ENCODE measurements at places on chromosomes 2 and 18.

DNA sequence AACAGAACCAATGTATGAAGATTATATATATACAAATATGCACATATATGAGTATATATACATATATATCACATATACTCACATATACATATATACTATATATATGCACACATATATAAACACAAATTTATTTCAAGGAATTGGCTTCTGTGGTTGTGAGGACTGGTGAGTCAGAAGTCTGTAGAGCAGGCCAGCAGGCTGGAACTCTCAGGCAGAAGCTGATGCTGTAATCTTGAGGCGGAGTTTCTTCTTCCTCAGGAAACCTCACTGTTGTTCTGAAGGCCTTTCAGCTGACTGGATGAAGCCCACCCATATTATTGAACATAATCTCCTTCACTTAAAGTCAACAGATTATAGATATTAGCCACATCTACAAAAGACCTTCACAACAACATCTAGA lies 143.9 kb upstream of the CREB1 start:
- no peak for DNase-seq

- no peak for DNase-seq
Measured at GRCh38 chr2:9346885-9347284, 76.4 kb downstream of the ITGB1BP1 start.

DNA sequence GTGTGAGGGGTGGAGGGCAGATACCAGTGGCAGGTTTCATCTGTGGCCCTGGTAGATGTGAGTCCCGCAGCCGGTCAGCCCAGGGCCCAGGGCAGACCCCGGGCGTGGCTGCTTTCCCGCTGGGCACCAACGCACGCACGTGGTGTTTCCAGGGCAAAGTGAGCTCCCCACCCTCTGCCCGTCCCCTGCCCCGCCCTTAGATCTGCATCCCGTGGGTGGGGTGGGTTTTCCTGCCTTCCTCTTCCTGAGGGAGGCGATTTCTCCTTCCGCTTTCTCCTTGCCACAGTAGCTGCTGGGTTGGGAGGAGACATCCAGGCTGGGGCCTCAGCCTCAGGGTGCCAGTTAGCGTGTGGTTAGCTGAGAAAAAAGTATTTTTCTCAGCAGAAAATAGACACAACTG lies 49.6 kb downstream of the ODC1 start:
- no peak for DNase-seq

GRCh38 chr2:207035875-207036274 lies 96.6 kb downstream of the CPO start:
- no peak for DNase-seq

DNA sequence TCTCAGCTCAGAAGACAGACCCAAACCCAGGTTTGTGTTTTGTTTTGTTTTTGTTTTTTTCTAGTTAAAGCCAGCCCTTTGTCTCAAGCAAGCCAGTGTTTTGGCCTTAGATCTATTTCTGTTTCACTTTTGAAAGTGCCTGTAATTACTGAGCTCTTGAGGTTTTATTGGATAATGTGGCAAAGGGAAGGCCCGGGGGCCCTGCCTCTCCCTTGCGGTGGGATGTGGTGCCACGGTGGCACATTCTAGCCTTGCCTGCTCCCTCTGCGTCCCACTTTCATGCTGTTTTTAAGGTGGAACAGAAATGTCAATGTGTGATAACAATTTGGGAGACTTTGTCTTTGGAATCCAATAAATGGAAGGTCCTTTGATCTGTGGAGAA lies 2.5 kb downstream of the HPCAL1 start:
- DNase-seq: no peak

- no peak for DNase-seq
Measured at GRCh38 chr2:157874997-157875640, 1.0 kb downstream of the ACVR1 start.

GRCh38 chr18:61569176-61569892 lies 236.1 kb downstream of the CDH20 start:
- no peak for DNase-seq

GRCh38 chr18:58860747-58861231 lies 3.9 kb upstream of the ZNF532 start:
- DNase-seq: no peak

DNA sequence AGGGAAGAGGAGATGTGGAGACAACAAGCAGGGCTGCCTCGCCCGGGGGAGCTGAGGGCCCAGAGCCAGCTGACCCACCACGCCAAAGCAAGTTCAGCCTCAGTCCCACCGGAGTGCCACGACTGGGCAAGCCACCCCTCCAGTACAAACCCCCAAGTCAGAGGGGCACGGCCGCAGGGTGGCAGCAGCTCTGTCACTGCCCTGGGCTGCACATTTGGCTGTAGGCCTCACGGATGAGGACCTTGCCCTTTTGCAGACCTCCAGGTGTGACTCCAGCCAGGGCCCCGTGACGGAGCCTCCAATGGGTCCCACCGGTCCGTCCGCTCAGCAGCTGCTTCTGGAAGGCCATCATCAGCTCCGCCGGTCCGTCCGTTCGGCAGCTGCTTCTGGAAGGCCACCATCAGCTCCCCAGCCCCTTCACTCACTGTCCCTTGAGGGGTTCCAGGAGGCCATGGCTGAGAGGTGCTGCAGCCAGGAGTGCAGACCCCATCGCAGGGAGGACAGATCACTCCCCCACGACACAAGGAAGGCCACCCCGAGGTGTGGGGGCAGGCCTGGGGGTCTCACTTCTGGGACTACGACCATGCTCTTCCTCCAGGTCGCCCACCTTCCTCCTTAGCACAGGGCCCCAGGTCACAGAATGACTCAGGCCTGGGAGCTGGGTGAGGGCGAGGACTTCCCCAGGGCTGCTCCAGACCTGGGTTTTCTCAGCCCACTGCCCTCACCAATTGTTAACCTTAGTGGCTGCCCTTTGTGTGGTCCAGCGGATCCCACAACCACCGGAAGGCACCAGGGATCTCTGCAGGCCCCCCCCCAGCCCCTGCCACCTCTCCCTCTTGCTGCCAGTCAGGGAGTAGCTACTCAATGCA lies 24.6 kb upstream of the STK25 start:
- DNase-seq: no peak

DNA sequence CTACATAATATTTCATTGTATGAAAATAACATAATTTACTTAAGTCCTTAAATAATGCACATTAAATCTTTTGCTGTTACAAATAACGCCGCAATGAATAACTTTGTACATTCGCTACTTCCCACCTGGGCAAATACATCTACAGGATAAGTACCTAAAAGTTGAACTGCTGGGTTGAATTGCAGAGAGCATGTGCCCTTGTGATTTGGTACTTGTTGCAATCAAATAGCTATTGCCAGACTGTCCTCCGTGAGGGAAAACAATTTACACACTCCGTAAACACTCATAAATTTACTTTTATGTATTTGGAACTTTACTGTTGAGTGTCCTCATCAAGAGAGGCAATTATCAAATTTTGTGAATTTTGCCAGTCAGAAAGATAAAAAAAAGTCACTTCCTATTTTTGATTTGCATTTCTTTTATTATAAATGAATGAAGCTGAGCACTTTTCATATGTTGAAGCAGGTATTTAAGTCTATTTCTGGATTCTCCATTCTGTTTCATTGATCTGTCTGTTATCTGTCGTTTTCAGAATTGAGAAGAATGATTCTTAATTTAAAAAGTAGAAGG lies 140.8 kb upstream of the SERTAD2 start:
- no peak for DNase-seq

DNA sequence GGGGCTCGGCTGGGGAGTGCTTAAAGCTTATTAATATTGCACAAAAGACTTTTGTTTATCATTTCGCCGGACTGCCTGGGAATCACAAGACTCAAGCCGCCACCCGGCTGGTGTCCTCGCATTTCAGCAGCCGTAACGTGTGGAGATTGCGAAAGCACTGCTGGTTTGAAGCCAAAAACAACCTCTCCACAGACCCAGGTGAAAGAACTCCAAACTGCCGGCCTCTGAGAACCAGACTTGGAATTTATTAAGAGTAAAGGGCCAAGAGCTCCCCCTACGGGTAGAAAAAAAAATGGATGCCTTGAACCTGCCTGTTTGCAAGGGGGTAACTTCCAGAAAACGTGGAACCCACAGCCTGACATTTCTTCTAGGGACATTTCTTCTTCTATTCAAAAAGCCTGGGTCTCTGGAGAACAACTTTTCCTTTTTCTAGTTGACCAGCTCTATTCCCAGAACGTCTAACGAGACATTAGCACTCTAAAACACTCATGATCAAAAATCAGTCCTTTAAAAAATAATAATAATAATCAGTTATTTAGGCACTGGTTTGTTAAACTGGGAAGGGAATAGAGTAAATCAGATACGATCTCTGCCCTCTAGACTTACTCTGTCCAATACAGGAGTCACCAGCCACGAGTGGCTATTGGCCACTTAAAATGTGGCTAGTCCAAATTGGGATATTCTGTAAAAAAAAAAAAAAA lies 216.3 kb downstream of the C1D start:
- no peak for DNase-seq

DNA sequence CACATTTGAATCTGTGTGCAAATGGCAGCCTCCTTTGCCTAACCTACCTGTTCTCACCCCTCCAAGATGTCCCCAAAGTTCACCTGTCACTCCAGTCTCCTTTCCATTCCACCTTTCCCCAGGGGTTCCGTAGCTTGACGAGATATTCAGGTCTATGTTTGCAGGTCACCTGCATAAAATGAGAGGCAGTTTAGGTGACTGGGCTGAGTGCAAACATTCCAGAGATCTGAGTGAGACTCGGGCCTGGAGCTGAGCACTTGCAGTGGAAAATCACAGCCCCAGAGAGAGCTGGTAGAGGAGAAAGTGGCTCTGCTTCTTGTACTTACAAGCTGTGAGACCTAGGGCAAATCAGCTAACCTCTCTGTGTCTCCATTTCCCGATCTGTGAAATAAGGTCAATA lies 20.1 kb downstream of the CAPN14 start:
- no peak for DNase-seq

- no peak for DNase-seq
Measured at GRCh38 chr2:84888401-84889276, 7.8 kb upstream of the TRABD2A start.

DNA sequence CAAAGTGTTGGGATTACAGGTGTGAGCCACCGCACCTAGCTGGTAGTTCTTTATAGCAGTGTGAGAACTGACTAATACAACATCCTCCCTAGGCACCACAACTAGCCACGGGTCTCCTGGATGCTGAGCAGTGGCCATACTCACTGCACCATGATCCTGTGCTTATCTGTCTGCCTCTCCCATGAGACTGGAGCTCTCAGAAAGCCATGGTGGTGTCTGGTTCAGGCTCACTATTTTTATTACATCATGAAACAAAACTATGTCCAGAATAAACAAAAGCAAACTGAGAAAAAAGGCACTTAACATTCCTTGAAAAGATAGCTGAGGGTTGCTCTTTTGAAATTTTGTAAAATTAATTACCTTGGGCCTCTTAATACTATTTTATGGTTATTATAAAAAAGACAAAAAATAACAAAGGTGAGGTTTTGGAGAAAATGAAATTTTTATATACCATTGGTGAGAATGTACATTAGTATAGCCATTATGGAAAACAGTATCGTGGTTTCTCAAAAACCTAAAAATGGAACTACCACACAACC lies 90.7 kb upstream of the TFCP2L1 start:
- no peak for DNase-seq

GRCh38 chr2:43047187-43047780 lies 179.1 kb downstream of the ZFP36L2 start:
- no peak for DNase-seq

- no peak for DNase-seq
Measured at GRCh38 chr18:27500531-27500930, 315.4 kb upstream of the CHST9 start.

GRCh38 chr2:230925879-230926765 lies 1.1 kb upstream of the GPR55 start:
- no peak for DNase-seq

DNA sequence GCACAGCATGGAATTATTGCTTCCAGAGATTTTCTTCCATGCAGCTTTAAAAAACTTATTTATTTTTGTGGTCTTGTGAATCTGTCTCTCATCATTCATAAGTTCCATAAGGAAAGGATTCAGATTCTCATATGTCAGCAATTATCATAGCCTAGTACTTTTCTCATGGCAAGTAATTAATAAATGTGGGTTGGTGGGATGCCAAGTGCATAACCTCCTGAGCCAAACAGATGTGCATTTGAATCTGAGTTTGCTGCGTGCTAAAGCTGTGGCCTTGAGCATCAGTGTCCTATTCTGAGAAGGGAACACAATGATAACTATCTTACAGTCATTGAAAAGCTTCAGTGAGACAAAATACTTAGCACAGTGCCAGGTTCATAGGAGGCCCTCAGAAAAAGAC lies 331.9 kb downstream of the PDE11A start:
- DNase-seq: no peak

GRCh38 chr18:23114911-23115310 lies 20.4 kb upstream of the CABLES1 start:
- no peak for DNase-seq

DNA sequence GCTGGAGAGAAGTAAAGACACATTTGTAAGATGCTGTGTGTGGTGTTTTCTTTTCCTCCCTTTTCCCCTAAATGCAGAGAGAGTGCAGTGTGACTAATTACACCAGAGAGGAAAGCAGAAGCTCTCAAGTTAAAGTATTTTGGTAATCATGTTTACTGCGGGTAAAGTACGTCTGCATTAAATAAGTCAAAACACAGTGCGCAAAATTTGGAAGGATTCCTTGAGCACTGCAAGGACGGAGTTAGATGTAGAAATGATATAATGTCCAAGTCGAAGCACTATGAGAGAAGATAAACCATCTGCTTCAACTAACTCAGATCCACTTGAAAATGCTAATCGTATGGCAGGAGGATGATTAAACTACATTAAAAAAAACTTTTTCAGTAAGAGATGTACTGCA lies 766.5 kb downstream of the RNF144A start:
- no peak for DNase-seq

- no peak for DNase-seq
Measured at GRCh38 chr2:180016937-180017336, 9.8 kb upstream of the CWC22 start.

GRCh38 chr2:68365087-68365486 lies at the start of gene PLEK:
Gene PLEK, plus strand, starts transcription at chr2:68365282. Its CDS starts 70 bp downstream, at chr2:68365352.
- DNase-seq: no peak

- no peak for DNase-seq
Measured at GRCh38 chr2:27003857-27004256, 28.9 kb upstream of the TMEM214 start.

- DNase-seq: no peak
Measured at GRCh38 chr2:172725746-172726145, 9.9 kb upstream of the RAPGEF4 start.

DNA sequence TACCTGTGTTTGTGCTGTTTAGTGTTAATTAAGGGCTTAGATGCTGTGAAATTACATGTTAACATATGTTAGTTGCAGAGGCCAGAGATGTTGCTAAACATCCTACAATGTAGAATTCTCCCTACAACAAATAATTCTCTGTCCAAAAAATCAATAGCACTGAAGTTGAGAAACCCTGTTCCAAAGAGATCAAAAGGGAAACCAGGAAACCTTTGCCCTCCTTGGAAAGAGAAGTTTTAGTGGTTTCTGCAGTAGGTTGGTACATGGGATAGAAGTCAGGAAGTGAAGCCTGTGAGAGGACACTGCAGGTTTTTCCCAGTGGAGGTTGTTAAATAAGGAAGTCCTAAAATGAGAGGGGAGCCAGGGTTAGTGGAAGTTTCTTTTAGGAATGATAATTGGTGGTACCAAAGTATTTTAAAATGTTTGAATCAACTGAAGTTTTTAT lies 6.3 kb upstream of the RMDN2 start:
- no peak for DNase-seq

- DNase-seq: no peak
Measured at GRCh38 chr2:25372405-25373268, 30.9 kb upstream of the DNMT3A start.
